ENCODE measurements at places on chromosomes 13 and 19.

GRCh38 chr13:84038001-84038400 is 155.7 kb upstream of the SLITRK1 start:
- no peak for DNase-seq

DNA sequence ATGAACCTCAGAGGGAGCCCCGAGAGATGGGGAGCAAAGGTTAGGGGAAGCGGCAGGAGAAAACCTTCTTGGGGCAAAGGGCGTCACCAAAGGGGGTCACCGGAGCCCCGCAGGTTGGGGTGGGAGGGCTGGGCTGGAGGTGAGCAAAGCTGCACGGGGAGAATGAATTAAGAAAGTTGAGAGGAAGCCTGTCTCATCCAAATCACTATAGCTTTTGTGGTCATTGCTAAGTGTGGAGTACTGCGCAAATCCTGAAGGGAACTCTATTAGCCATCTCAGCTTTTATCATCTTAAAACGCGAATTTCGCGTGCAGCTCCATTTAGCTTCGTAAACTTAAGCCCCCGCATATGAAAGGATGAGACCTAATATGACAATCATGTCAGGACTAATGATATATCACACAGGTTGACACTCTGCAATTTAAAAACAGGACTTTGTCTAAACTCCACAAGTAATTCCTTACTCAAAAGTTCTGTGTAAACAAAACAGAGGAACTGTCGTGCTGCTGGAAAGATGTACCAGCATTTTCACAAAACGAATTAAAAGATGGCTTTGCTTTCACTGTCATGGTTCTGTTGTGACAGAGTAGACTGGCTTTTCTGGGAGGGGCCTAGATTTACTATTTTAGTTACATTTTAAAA is 631 bp downstream of the LACC1 start:
- DNase-seq = no peak

GRCh38 chr13:27982361-27982760 is 6.1 kb downstream of the URAD start:
- no peak for DNase-seq

- no peak for DNase-seq
Measured at GRCh38 chr13:52945348-52945747, 83.3 kb upstream of the OLFM4 start.

- no peak for DNase-seq
Measured at GRCh38 chr13:76783798-76784197, 102.4 kb downstream of the KCTD12 start.

All from sigmoid colon (tissue), 7 donors.